ENCODE measurements at places on chromosomes 2 and 18. TPM values are rescaled to one million over a fixed set of nuclear protein-coding genes. Genes with fewer than 3 reads are reported as not detected.

The DSEL gene
- 32.8 TPM for total RNA-seq

The TM4SF20 gene
- not detected for total RNA-seq

The KLHL29 gene
- 34.0 TPM for total RNA-seq

The AQP12B gene
- total RNA-seq, result not detected

The GALNT14 gene
- 12.2 TPM for total RNA-seq

The MGAT4A gene
- total RNA-seq, result 69.4 TPM

GRCh38 chr2:60794271-60794863 is 38.3 kb downstream of the PAPOLG start:
- peak; percentile 45 for DNase-seq

- no peak for DNase-seq
These were observed 203.0 kb downstream of the SP3 start for GRCh38 chr2:173762221-173762620.

DNA sequence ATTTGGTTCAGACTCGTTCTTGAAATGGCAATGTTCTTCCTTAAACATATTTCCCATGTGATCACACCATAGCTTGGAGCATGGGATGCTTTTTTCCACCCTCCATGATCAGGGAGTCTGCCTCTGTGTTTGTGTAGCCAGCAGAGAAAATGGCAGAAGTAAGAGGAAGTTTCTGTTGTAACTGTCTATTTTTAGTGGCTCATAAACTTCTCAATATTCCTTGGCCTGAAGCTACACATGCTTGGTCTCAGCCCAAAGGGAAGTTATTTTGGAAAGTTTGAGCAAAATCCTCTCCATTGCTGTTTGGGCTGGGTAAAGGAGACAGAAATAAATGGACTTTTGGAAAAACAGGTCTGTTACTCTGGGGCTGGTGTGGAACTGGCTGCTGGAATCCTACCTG is 33.4 kb upstream of the ITGA6 start:
- DNase-seq, result no peak

DNA sequence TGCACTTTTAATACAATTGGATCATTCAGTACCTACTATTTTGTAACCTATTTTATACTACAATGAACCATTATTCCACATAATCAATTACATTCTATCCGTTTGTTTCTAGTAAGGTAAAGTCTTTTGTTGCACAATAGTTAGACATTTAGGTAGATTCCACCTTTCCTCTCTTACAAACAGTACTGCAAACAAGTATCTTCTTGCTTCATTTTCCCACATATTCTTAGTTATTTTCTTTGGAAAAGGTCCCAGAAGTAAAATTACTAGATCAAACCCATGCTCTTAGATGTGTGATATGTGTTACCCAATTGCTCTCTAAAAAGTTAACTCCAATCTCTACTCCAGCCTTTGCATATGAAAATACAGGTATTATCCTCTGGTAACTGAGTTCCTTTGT is 49.6 kb downstream of the SPIRE1 start:
- DNase-seq, result no peak

GRCh38 chr2:11898576-11898975 is 152.1 kb downstream of the LPIN1 start:
- no peak for DNase-seq

- DNase-seq, result no peak
These were observed 125.4 kb upstream of the RNF152 start for GRCh38 chr18:62018034-62018758.

DNA sequence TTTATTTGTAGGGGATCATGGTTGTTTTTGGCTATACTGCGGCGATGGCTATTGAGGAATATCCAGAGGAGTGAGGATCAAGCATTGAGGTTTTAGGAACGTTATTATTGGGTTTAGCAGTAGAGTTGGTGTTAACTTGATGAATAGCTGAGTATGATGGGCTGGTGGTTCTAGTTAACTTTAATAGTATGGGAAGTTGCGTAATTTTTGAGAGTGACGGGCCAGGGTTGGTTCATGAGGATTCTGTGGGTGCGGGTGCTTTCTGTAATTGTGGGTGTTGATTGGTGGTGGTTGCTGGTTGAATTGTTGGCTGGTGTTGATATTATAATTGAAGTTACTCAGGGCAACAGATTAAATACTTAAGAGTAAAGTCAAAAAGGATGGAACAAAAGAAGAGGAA is 6.0 kb upstream of the RAB6D start:
- DNase-seq, result no peak
